Fibroblast of pulmonary artery (primary cell): ENCODE measurements at places on chromosomes 2 and 18.

DNA sequence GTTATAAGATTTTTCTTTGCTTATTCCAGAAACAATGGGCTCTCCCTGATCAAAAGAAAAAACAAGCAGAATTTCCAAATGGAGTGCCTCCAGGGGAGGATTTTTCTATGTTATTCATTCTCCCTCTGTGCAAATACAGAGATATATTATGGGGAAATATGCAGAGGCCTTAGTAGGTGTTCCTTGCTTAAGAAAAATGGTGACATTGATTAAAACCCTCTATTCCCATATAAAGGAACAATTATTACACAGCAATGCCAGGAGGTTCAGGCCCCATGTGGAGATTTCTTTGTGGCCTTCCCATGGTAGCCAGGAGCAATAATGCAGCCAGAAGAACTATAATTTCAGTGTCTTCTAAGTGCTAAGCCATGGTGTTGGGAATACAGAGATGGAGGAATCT is 255.9 kb upstream of the CXCR4 start:
- no peak for DNase-seq

DNA sequence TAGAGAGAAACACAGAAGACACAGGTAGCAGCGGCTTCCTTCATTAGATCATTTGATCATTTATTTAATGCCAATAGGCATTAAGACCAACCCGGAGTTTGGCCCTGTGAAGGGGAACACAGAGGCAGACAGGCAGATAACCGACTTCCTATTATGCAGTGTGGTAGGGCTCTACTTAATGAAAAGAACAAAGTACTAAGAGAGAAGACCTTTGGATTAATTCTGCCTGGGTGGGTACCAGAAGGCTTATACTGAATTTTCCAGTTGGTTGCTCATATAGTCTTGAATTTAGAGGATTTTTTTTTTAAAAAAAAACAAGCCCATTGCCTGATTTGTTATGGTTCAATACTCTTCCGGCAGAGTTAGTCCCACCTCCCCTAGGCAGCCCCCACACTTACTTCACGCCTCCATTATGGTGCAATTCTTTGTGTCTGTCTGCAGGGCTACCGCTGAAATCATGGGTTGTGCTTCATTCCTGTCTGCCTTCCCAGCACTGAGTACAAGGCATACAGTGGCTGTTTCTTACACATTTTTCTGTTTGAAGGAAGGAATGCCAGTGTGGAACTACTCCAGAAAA is 244.3 kb upstream of the APCDD1 start:
- DNase-seq, result no peak

DNA sequence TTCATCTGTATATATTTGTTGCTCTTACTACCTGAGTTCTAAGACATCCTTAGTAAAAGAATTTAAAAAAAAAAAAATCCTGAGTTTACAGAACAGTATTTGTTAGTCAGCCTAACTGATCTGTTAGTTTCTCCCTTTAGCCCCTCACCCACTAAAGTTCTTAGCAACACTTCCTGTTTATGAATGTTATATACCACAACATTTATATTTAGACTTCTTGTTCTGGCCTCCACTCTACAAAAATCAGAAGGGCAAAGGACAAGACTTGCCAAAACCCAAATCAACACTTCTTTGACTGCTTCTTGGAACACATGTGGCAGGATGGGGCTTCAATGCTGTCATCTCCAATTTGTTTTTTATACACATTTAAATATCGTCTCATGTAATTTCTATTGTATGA is 71.1 kb downstream of the MGAT5 start:
- peak; percentile 14 for DNase-seq

GRCh38 chr2:72111061-72111460 is 36.6 kb downstream of the CYP26B1 start:
- DNase-seq, result no peak
